Activated T-cell treated with anti-CD3 and anti-CD28 coated beads for 4 hours (primary cell): ENCODE measurements at places on chromosomes 12 and 14.

GRCh38 chr12:96421014-96421413, 20.8 kb upstream of the CDK17 start:
- DNase-seq = no peak

GRCh38 chr12:108657130-108657745, 23.5 kb upstream of the SELPLG start:
- DNase-seq = no peak

GRCh38 chr12:650983-651382, 12.3 kb downstream of the NINJ2 start:
- DNase-seq = no peak

GRCh38 chr12:10901427-10901826, 7.9 kb downstream of the TAS2R13 start:
- no peak for DNase-seq

DNA sequence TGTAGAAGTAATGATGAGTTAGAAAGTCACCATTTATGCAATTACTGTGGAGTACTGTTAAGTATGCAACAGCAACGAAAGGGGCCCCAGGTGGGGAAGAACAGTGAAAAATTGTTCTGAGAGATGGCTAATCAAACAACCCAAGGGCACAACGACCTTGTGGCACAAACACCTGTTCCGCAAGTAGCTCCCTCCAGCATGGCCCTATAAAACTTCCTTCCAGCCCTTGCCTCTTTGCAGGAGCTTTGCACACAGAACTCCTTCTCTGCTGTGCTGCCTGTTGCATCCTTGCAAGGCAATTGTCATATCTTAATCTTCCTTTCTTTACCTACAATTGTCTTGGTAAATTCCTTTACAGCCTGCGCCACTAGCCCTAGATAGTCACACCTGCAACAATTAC, 23.2 kb upstream of the ATP23 start:
- DNase-seq = no peak

- DNase-seq = no peak
These were observed 22.0 kb downstream of the CD9 start for GRCh38 chr12:6222078-6222654.

GRCh38 chr12:93204896-93205295, 172.8 kb upstream of the NUDT4 start:
- DNase-seq = no peak
